Glutamatergic neuron (in vitro differentiated cells): ENCODE measurements at places on chromosomes 3 and 15. TPM values are rescaled to one million over a fixed set of nuclear protein-coding genes. Genes with fewer than 3 reads are reported as not detected.

CYP8B1 gene
- total RNA-seq: not detected

SEMA5B gene
- 61.1 TPM for total RNA-seq

CLDN11 gene
- total RNA-seq: 0.44 TPM

STAC gene
- total RNA-seq: 1.2 TPM

CTXN2 gene
- total RNA-seq: 0.22 TPM

JAGN1 gene
- total RNA-seq: 37.8 TPM

CCDC80 gene
- 0.86 TPM for total RNA-seq

CD276 gene
- 192 TPM for total RNA-seq

MKRN3 gene
- total RNA-seq: 1.4 TPM

PPP2R3A gene
- total RNA-seq: 13.0 TPM

- DNase-seq: no peak
Measured at GRCh38 chr3:48000212-48000611, 16.0 kb downstream of the MAP4 start.

- no peak for DNase-seq
Measured at GRCh38 chr15:72787526-72787925, 4.0 kb upstream of the ADPGK start.

GRCh38 chr3:192122832-192123594 lies 604.3 kb downstream of the FGF12 start:
- DNase-seq: no peak

GRCh38 chr15:59208613-59209249 lies 2.1 kb downstream of the LDHAL6B start:
- no peak for DNase-seq

- DNase-seq: no peak
Measured at GRCh38 chr15:88621789-88622604, 857 bp downstream of the AEN start.

- no peak for DNase-seq
Measured at GRCh38 chr3:17967953-17968607, 225.6 kb upstream of the TBC1D5 start.

- DNase-seq: peak; percentile 81
Measured at GRCh38 chr15:74134387-74135027, 4.1 kb downstream of the ISLR2 start.

- peak; percentile 93 for DNase-seq
Measured at GRCh38 chr15:90956274-90957030, 1.8 kb downstream of the RCCD1 start.

DNA sequence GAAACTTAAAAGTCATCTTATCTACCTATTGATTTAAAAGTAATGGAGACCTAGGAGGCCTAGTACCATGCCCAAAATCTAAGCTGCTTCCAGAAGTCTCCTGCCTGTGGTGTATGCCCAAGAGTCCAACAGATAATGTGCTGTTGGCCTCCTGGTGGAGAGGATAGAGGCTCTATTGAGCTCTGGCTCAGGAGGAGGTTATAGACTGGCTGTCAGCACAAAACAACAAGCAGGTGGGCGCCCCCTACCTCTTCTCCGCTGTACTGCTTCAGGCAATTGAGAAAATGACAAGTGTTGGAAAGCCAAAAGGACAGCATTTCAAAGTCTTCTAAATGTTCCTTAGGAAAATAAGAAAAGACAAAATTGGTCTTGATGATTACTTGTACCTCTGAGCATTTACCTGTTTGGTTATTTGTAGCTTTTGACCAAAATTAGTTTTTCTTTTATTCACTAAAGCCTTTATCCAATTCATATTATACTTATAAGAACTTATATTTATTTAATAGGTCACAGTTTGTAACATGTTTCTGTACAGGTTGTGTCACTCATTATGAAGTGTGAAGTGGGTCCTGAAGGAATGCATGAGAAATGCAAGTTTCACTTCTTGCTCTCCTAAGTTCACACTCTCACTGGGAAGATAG lies 17.2 kb upstream of the GNB5 start:
- DNase-seq: peak; percentile 85

GRCh38 chr3:58231666-58232065 lies 5.9 kb upstream of the ABHD6 start:
- no peak for DNase-seq

DNA sequence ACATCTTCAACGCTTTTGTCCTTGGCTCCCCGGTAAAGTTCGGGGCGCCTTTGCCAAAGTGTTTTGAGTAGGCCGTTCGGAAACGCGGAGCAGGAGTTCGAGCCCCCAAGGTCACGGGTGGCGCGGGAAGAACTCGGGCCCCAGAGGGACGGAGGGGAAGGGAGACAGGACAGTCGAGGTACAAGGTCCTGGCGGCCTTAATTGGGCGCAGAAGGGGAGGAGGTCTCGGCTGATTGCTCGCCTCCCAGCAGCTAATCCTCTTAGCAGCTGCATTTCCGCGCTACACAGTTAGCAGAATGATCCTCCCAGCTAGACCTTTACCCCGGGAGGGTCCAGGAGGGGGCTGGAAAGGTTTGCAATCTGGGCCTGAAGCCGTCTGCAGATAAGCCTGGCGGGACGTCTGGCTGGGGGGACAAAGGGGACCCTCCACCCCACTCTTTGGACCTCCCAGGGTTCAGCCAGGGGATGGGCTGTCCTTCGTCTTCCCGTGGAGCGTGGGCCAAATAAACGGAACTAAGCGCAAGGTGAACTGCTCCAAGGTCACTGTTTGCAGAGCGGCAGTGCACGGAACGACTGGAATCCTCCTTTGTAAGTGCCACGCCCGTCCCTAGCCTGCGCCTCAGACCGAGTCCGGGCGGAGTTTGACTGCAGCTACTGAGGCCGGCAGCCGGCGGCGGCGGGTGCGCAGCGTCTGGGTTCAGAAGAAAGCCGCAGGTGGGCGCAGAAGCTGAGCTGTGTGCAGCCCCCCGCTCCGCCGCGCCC lies 7.2 kb downstream of the EOMES start:
- DNase-seq: peak; percentile 65

DNA sequence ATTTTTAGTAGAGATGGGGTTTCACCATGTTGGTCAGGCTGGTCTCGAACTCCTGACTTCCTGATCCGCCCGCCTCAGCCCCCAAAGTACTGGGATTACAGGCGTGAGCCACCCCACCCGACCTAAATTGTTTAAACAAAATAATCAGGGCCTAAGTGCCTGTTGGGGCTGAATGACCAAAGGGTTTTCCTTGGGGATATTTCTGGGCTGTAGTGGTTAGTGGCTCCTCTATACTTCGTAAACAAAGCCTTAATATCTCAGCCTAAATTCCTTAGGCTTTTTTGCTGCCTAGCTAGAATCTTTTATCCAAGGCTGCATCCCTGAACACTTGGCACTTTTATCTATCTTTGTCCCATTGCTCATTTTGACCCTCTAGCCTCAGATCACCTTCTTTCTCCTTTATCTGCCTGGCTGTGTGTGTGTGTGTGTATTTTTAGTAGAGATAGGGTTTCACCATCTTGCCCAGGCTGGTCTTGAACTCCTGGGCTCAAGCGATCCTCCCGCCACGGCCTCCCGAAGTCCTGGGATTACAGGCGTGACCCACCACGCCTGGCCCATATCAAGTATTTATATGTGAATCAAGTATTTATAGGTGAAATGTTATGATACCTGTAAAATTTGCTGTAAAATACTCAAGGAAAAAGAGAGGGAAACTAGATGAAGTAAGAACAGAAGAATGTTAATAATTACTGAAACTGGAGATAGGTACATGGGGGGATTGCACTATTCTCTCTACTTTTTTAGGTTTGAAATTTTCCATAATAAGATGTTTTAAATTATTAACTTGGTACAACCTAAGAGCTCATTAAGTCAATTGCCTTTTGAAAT lies 1.8 kb downstream of the NUSAP1 start:
- DNase-seq: no peak

DNA sequence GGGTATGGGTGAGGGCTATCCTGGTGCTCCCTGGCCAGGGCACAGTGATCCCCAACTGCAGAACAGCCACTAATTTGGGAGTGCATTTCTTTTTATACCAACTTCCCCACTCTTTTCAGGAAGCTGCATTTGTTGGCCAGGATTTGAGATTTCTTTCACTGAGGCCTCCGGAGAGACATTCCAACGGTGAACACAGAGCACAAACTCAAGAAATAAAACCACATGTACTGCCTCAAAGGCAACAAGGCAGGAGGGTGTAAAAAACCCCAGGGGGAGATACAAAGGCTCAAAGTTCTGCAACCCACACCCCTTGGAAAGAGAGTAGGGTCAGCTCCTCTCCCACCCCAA lies 65.3 kb downstream of the CPN2 start:
- DNase-seq: no peak

- no peak for DNase-seq
Measured at GRCh38 chr3:113574213-113574612, 41.9 kb downstream of the SIDT1 start.
